Aorta (tissue), 5 donors: ENCODE measurements at places on chromosomes 12 and 14. TPM values are rescaled to one million over a fixed set of nuclear protein-coding genes. Genes with fewer than 3 reads are reported as not detected.
A peak's percentile ranks its signal among the peaks of the same experiment; 100 is the strongest.

Gene PLD4
- 0.62 TPM for total RNA-seq

Gene DENND5B
- 22.5 TPM for total RNA-seq

Gene OR10G3
- total RNA-seq: not detected

Gene ZFHX2
- 1.5 TPM for total RNA-seq

Gene KLRD1
- total RNA-seq: 4.4 TPM

Gene KCNH3
- total RNA-seq: 1.7 TPM

Gene TMEM30B
- total RNA-seq: 54.8 TPM

Gene LRRC10
- total RNA-seq: not detected

Gene TPH2
- total RNA-seq: not detected

Gene COPZ1
- total RNA-seq: 72.1 TPM

- H3K27me3 ChIP-seq: no peaks in the 10 kb centered on the region
- H3K4me3 ChIP-seq: peak overlapping the region; percentile 39
- H3K4me1 ChIP-seq: peaks cover 4% of the 10 kb centered on the region
- no peaks in the 10 kb centered on the region for H3K36me3 ChIP-seq
Observed at GRCh38 chr12:106248312-106248845, 559 bp upstream of the CKAP4 start.

GRCh38 chr12:14619741-14620501 lies 52.2 kb upstream of the PLBD1 start:
- no peaks in the 10 kb centered on the region for H3K4me1 ChIP-seq
- H3K36me3 ChIP-seq: no peaks in the 10 kb centered on the region
- no peaks in the 10 kb centered on the region for H3K27me3 ChIP-seq
- no peak overlapping the region for H3K27ac ChIP-seq
- no peak overlapping the region for H3K4me3 ChIP-seq
- no peak for DNase-seq

DNA sequence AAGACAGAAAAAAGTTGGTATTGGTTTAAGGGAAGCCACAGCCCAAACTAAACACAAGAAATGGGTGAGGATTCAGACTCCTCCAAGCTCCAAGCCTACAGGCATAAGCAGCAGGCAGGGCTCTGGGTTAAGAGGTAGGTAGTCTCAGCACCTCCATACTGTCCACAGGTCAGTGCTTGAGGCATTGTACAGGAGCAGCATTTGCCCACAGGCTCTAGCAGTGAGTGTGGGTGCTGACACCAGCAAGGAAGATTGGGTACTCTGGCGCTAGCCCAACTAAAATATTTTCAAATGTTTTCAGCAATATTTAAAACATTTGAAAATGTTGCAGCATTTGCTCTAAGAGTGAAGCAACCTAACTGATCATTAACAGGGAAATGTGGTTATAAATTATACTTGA lies 33.1 kb downstream of the FERMT2 start:
- no peak for DNase-seq
- H3K27me3 ChIP-seq: no peaks in the 10 kb centered on the region
- peaks cover 9% of the 10 kb centered on the region for H3K4me1 ChIP-seq
- H3K36me3 ChIP-seq: no peaks in the 10 kb centered on the region
- peak overlapping the region; percentile 64 for H3K27ac ChIP-seq

- H3K4me3 ChIP-seq: no peak overlapping the region
- peak; percentile 39 for DNase-seq
- no peaks in the 10 kb centered on the region for H3K36me3 ChIP-seq
- H3K27me3 ChIP-seq: no peaks in the 10 kb centered on the region
- H3K4me1 ChIP-seq: no peaks in the 10 kb centered on the region
- H3K27ac ChIP-seq: no peak overlapping the region
Observed at GRCh38 chr12:123021688-123022604, 41.5 kb downstream of the ARL6IP4 start.

GRCh38 chr12:11577658-11578260 lies 71.7 kb upstream of the ETV6 start:
- H3K4me3 ChIP-seq: no peak overlapping the region
- no peak for DNase-seq
- H3K27me3 ChIP-seq: no peaks in the 10 kb centered on the region
- H3K4me1 ChIP-seq: no peaks in the 10 kb centered on the region
- no peak overlapping the region for H3K27ac ChIP-seq

DNA sequence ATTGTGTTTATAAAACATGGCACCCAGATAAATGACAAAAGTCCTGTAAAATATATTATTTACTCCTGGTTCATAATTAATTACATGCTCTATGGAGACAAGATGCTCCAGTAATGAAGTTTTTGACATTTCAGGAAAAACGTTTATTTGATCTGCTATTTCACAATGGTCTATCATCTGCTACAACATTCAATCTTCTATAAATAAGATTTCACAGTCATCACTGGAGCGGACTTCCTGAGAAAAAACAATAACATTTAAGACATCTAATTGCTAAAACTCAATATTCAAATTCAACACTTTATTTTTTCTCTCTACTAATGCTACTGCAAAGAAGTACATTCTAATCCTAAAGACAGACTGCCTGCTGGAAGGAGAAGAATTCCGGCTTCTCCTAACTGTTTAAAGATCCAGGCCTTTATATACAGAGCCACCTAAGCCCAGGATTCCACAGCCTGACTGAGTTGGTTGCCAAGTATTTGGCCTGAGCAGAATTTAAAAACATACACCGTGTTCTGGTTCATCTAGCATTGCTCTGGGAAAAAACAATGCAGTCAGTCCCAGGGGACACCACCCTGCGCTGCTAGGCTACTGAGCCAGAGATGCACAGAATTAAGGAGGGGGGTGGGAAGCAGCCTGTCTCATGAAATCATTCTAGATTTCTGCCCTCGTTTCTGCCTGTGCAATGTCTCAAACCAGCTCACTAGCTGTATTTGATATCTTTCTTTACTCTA lies 58.0 kb downstream of the TMTC1 start:
- DNase-seq: peak; percentile 81
- no peaks in the 10 kb centered on the region for H3K27me3 ChIP-seq
- no peaks in the 10 kb centered on the region for H3K4me1 ChIP-seq
- no peaks in the 10 kb centered on the region for H3K36me3 ChIP-seq
- H3K4me3 ChIP-seq: no peak overlapping the region
- no peak overlapping the region for H3K27ac ChIP-seq

DNA sequence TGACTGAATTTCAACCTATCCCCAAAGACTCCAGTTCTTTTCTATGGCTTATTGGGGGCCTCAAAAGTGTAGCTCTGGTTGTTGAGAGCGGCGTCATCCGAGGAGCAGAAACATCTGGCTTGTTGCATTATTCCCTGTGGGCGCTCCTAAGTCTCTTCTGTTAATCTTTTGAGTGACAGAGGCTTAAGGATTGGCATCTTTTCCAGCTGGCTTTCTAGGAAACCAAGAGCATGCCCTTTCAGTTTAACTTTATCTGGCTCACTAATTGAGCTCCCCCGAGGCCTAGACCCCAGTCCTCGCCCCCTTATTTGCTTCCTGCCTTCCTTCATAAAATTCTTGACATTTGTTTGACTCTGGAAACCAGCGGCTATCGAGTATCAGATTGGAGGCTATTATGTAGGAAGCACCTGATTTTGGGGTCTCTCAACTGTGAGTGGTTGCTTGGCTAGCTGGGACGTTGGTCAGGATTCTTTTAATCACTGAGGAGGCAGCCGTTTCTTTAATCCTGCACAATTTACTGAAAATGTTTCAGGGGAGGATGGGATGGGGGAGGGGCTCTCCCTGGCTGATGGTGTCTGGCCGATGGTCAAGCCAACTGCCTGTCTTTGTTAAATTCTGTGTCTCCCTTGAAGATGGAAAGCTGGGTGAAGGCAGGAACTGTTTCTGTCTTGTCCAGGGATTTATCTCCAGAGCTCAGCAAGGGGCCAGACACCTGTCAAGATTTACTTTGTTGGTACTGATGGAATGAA lies 3.1 kb downstream of the SMOC1 start:
- H3K36me3 ChIP-seq: no peaks in the 10 kb centered on the region
- DNase-seq: no peak
- H3K27ac ChIP-seq: no peak overlapping the region
- H3K4me3 ChIP-seq: no peak overlapping the region

DNA sequence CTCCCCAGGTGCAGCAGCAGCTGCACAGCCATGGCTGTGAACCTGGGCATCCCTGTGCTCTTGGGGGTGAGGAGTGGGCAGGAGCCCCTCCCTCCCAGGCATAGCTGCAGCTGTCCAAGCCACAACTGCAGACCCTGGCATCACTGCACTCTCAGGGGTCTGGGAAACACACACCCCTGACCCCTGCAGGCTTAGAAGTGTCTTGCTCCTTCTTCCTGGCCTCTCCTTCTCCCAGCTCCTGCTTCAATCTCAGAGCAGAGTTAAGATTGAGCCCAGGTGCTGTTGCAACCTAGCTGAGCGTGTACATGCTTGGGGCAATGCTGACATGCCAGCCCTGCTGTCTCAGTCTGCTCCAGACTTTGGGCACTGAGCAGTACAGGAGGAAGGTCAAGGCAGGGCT lies 833.6 kb downstream of the FLRT2 start:
- H3K27me3 ChIP-seq: no peaks in the 10 kb centered on the region
- DNase-seq: no peak
- H3K4me3 ChIP-seq: no peak overlapping the region
- H3K36me3 ChIP-seq: no peaks in the 10 kb centered on the region

- no peaks in the 10 kb centered on the region for H3K27me3 ChIP-seq
- DNase-seq: no peak
- H3K4me1 ChIP-seq: no peaks in the 10 kb centered on the region
- H3K36me3 ChIP-seq: no peaks in the 10 kb centered on the region
- no peak overlapping the region for H3K27ac ChIP-seq
Observed at GRCh38 chr12:54657105-54657607, 9.0 kb upstream of the DCD start.

- no peak overlapping the region for H3K4me3 ChIP-seq
- H3K27me3 ChIP-seq: no peaks in the 10 kb centered on the region
- no peaks in the 10 kb centered on the region for H3K4me1 ChIP-seq
Observed at GRCh38 chr12:118841588-118841987, 139.8 kb upstream of the SRRM4 start.

DNA sequence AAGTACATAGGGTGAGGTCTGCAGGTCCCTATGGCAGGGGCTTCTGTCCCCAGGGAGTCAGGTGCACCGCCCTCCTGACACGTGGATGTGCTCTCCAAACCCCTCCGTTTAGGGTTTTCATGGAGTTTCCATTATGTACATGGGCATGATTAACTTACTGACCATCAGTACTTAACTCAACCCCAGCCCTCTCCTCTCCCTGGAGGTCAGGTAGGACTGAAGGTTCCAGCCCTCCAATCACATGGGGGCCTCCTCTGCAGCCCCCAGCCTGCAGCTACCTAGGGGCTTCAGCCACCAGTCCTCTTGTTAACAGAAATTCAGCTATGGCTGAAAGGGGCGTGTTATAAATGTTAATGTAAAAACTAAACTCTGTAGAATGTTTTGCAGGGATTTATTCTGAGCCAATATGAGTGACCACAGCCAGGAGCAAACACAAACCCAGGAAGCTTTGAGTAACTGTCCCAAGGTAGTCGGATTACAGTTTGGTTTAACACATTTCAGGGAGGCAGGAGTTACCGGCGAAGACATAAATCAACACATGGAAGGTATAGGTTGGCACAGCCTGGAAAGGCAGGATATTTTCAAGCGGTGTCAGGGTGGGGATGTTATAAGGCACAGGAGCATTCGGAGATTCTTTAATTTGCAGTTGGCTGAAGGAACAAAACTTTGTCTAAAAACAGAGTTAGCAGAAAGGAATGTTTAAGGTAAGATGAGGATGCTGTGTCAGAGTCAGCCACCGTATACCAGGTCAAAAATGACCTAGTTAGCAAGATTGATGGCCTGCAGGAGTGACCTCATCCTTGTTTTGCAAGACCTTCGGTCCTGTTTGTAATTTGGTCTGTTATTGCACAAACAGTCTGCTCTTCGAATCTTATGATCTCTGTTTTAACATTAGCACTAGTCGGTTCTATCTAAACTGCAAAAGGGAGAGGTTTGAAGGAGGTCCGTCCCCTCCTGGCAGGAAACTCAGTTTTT lies 75.2 kb downstream of the TNFAIP2 start:
- H3K36me3 ChIP-seq: no peaks in the 10 kb centered on the region
- H3K4me1 ChIP-seq: no peaks in the 10 kb centered on the region
- no peak for DNase-seq
- H3K27ac ChIP-seq: no peak overlapping the region

DNA sequence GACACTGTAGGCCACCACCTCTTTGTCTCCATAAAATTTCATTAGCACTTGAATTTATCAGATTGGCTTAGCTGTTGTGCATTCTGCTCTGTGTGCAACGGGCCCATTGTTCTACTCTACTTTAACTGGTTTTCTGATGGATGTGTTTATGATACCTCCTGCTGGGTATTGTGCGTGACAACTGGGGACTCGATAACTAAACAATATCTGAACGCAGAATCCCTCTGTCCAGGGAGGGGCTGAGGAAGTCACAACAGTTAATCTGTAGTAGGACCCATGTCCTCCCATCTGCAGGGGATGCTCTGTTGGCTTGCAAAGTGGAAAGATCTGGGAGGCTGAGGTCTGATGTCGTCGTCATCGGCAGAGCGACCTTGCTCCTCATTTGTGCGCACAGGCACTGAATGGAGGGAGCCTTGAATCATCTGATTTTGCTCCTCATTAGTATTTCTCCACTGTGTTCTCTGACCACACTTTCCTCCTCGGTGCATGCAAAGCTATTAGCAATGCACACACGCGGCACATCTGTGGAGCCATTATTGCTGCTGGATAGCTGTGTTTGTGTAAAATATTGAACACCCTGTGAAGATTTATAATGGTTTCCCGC lies 422.5 kb downstream of the NRXN3 start:
- H3K27ac ChIP-seq: no peak overlapping the region
- no peak overlapping the region for H3K4me3 ChIP-seq
- H3K27me3 ChIP-seq: no peaks in the 10 kb centered on the region
- DNase-seq: no peak
- H3K4me1 ChIP-seq: no peaks in the 10 kb centered on the region

DNA sequence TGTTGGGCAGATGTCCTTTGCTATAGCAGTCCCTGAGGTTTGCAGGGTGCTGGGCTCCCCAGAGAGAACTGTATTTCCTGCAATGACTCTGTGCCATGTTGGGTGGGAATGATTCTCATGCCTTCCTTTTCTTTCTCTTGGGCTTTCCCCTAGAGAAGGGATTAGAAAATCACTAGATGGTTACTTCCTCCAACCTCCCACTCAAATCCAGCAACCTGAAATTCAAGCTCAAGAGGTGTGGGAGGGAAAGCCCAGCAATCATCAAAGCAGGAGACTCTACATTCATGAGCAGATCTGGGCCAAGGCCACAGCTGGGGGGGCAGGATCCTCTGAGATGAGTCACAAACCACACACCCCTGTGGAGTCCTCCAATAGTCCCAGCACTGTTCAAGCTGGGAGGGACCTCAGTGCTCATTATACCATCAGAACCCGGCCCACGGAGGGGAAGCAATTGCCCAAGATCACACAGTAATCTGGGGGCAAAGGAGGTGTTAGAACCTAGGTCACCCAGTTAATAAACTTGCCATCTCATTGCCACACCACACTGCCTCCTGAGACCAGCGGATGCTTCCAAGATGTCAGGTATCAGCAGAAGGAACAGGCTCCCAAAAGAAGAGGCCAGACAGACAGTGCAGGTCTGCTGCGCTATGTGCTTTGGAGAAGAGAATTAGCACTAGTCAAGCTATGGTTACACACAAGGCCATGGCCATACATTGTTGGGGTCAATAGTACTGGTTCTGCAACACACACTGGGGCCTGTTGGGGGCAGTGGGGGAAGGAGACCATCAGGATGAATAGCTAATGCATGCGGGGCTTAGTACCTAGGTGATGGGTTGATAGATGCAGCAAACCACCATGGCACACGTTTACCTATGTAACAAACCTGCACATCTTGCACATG lies 65.7 kb downstream of the TTC9 start:
- no peaks in the 10 kb centered on the region for H3K4me1 ChIP-seq
- no peak for DNase-seq
- no peaks in the 10 kb centered on the region for H3K27me3 ChIP-seq
- H3K4me3 ChIP-seq: no peak overlapping the region
- H3K27ac ChIP-seq: no peak overlapping the region
- no peaks in the 10 kb centered on the region for H3K36me3 ChIP-seq

GRCh38 chr12:7099290-7099996 lies 7.2 kb upstream of the C1R start:
- no peak for DNase-seq
- no peak overlapping the region for H3K4me3 ChIP-seq
- no peaks in the 10 kb centered on the region for H3K4me1 ChIP-seq
- no peaks in the 10 kb centered on the region for H3K27me3 ChIP-seq
